Naive thymus-derived CD8-positive, alpha-beta T cell (primary cell): ENCODE measurements at places on chromosomes 7 and 10.

DNA sequence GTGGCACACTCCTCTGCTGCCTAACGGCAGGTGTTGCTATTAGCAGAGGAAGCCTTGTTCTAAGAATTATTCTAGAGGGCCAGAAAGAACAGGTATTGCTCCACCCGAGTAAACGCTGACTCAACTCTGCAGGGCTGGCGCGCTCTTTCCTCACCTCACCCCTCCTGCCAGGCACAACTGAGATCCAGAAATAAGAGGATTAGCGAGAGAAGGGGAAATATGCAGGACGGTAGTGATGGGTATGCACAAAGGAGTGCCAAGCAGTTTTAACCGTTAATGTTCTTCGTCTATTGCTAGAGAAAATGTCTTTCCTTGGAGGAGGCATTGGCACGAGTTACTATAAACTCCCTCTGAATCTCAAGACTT, 369 bp upstream of the SCIN start:
- no peak overlapping the region for H3K27ac ChIP-seq
- DNase-seq: no peak
- H3K27me3 ChIP-seq: peaks cover 50% of the 10 kb centered on the region
- H3K36me3 ChIP-seq: peaks cover 2% of the 10 kb centered on the region
- H3K4me1 ChIP-seq: peaks cover 12% of the 10 kb centered on the region

GRCh38 chr10:59079386-59080226, 96.8 kb upstream of the PHYHIPL start:
- no peak overlapping the region for H3K4me3 ChIP-seq
- H3K4me1 ChIP-seq: no peaks in the 10 kb centered on the region
- no peaks in the 10 kb centered on the region for H3K36me3 ChIP-seq
- H3K27me3 ChIP-seq: no peaks in the 10 kb centered on the region
- DNase-seq: no peak
- H3K27ac ChIP-seq: no peak overlapping the region

DNA sequence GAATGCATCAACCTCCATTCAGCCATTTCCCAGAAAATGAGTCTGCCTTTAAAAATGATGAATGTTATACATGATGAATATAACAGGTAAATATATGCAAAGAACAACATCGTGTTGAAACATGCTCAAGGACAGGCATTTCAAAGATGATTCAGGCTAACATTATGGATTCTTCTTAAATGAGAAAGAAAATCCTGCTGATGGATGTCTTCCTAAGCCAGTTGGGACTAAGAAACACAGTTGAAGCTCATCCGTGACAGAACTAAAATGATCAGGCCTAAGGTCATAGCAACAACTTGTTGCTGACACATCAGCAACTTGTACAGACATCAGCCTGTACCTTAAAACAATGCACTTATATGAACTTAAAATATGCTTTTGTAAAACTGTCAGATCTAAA, 267.9 kb downstream of the MAGI2 start:
- no peak overlapping the region for H3K4me3 ChIP-seq
- DNase-seq: no peak
- H3K27me3 ChIP-seq: no peaks in the 10 kb centered on the region
- no peaks in the 10 kb centered on the region for H3K36me3 ChIP-seq
- H3K27ac ChIP-seq: no peak overlapping the region

- H3K4me1 ChIP-seq: no peaks in the 10 kb centered on the region
- no peaks in the 10 kb centered on the region for H3K36me3 ChIP-seq
- H3K4me3 ChIP-seq: no peak overlapping the region
- H3K27me3 ChIP-seq: no peaks in the 10 kb centered on the region
- no peak overlapping the region for H3K27ac ChIP-seq
- DNase-seq: no peak
Observed at GRCh38 chr10:65894961-65895360, 1030.9 kb upstream of the LRRTM3 start.

DNA sequence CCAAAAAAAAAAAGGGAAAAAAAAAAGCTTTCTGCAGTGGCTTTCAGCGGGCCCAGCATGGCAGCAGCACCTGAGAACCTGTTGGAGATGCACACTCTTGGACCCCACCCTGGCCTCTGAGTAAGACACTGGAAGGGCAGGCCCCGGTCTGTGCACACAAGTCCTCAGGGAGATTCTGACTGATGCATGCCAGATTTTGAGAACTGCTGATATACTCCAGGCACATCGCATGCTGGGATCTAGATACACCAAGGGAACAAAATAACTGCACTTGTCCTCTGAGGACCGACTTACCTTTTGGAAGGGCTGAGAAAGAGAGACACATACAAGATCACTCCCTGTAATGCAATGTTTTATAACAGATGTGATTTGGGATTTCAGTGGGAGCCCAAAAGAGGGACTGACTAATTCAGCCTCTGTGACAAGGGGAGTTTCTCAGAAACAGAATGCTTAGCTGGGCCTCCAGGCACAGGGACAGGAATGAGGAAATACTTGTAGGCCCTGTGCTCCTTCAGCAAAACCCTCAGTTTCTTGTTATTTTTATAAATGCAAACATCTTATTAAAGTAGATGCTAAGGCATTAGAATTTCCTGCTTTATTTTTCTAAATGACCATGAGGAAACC, 8.2 kb downstream of the EGFR start:
- peaks cover 12% of the 10 kb centered on the region for H3K27me3 ChIP-seq
- H3K36me3 ChIP-seq: no peaks in the 10 kb centered on the region
- H3K4me3 ChIP-seq: no peak overlapping the region
- DNase-seq: no peak

- H3K4me3 ChIP-seq: no peak overlapping the region
- H3K4me1 ChIP-seq: no peaks in the 10 kb centered on the region
- H3K27me3 ChIP-seq: no peaks in the 10 kb centered on the region
- no peak for DNase-seq
Observed at GRCh38 chr7:11858622-11859302, 26.8 kb upstream of the THSD7A start.

DNA sequence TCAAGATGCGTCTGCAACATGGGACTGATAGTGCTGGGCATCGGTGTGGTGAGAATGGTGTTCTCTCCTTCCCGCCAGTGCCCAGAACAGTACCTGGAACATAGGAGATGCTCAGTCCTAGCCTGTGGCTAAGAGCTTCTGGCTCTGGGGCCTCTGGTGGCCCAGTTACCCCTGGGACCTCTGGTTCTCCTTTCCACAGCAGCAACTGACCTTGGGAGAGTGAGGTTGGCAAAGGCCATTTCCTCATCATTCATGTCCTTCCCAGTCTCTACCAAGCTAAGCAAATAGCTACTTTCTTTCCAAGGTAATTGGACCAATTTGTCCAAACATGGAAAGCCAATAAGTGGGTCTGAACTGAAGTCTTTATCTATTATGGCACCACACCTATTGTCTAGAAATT, 11.6 kb upstream of the GOLGA7B start:
- no peak for DNase-seq
- H3K4me3 ChIP-seq: no peak overlapping the region
- peaks cover 10% of the 10 kb centered on the region for H3K4me1 ChIP-seq
- peaks cover 3% of the 10 kb centered on the region for H3K27me3 ChIP-seq
- no peak overlapping the region for H3K27ac ChIP-seq

DNA sequence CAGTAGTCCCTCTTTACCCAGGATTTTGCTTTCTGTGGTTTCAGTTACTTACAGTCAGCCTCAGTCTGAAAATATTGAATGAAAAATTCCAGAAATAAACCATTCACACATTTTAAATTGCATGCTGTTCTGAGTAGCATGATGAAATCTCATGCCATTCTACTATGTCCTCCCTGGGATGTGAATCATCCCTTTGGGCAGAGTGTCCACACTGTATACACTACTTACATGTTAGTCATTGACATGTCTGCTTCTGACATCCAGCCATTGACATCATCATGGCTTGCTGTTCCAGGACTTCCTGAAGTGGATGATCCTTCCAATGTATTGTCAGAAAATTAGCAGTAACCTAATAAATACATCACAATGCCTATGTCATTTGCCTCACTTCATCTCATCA, 34.6 kb upstream of the MALRD1 start:
- no peak for DNase-seq
- no peak overlapping the region for H3K27ac ChIP-seq
- no peak overlapping the region for H3K4me3 ChIP-seq
- no peaks in the 10 kb centered on the region for H3K4me1 ChIP-seq

GRCh38 chr7:12553416-12553815, 17.1 kb upstream of the SCIN start:
- no peaks in the 10 kb centered on the region for H3K36me3 ChIP-seq
- H3K27me3 ChIP-seq: peaks cover 11% of the 10 kb centered on the region
- no peak for DNase-seq
- H3K4me3 ChIP-seq: no peak overlapping the region
- no peak overlapping the region for H3K27ac ChIP-seq

- H3K27ac ChIP-seq: peak overlapping the region; percentile 77
- no peak for DNase-seq
- peaks cover 11% of the 10 kb centered on the region for H3K36me3 ChIP-seq
- no peak overlapping the region for H3K4me3 ChIP-seq
- H3K27me3 ChIP-seq: no peaks in the 10 kb centered on the region
Observed at GRCh38 chr7:105297985-105298384, 90.7 kb downstream of the SRPK2 start.

DNA sequence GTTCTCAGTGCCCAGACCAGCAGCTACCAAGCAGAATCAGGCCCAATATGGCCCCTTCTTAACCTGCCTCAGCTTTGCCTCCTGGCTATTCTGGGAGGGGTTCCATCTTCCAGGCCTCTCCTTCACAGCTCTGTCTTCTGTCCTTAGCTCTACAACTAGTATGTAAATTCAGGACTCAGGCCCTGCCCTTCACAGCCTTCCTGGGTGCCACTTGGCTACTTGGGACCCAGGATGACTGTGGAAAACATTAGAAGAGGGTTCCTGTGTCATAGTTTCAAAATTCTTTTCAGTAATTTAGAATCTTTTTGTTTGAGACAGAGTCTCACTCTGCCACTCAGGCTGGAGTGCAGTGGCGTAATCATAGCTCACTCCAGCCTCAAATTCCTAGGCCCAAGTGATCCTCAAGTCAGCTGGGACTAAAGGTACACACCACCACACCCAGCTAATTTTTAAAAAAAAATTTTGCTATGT, 33.2 kb upstream of the PAPSS2 start:
- no peak overlapping the region for H3K4me3 ChIP-seq
- H3K4me1 ChIP-seq: no peaks in the 10 kb centered on the region
- H3K27me3 ChIP-seq: no peaks in the 10 kb centered on the region
- no peak overlapping the region for H3K27ac ChIP-seq

DNA sequence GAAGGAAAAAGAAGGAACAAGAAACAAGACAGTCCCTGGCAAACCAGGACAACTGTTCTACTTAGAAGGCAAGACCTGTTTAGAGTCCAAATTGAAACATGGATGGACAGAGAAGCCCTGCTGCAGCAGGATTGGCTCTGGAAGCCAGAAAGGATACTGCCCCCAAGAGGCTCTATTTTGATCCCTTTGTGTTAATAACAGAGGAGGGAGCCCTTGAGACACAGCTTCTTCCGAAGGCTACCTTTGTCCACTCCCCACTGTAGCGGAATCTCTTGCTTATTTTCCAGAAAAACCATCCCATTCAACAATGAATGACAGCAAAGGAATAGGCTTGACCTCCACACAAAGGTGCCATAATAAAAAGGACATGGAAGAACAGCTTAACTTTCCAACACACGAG, 120.3 kb upstream of the FOXK1 start:
- H3K4me3 ChIP-seq: no peak overlapping the region
- no peak for DNase-seq
- no peaks in the 10 kb centered on the region for H3K36me3 ChIP-seq
- H3K4me1 ChIP-seq: no peaks in the 10 kb centered on the region
- H3K27ac ChIP-seq: no peak overlapping the region

GRCh38 chr10:130368761-130369560, 232.8 kb downstream of the GLRX3 start:
- no peak overlapping the region for H3K27ac ChIP-seq
- no peaks in the 10 kb centered on the region for H3K4me1 ChIP-seq
- H3K4me3 ChIP-seq: no peak overlapping the region

DNA sequence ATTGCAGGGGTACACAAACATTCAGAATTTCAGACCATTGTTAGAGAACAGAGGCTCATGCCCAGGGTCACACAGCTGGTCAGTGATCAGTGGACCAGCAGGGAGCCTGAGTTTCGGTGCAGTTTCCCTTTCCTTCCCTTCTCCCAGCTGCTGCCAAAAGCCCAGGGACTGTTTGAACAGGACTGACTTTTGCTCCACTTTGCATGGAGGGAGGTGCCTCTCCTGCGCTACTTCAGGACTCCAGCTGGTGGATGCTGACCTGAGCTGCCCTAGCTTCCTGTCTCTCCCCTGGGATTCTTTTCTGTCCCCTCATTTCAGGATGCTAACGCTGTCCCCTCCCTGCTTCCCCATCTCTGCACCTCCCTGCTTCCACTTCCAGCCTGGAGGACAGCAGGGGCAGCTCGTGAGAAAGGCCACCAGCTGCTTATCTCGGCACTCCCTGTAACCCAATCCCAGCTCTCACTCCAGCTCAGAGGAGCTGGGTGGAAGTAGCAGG, 14.5 kb downstream of the SH2D4B start:
- H3K4me3 ChIP-seq: no peak overlapping the region
- no peaks in the 10 kb centered on the region for H3K4me1 ChIP-seq
- H3K27me3 ChIP-seq: peaks cover 6% of the 10 kb centered on the region
- no peaks in the 10 kb centered on the region for H3K36me3 ChIP-seq
- H3K27ac ChIP-seq: no peak overlapping the region

- H3K27me3 ChIP-seq: no peaks in the 10 kb centered on the region
- H3K4me1 ChIP-seq: no peaks in the 10 kb centered on the region
- no peak overlapping the region for H3K27ac ChIP-seq
- no peak overlapping the region for H3K4me3 ChIP-seq
- no peak for DNase-seq
Observed at GRCh38 chr10:93656155-93656554, 43.8 kb downstream of the PDE6C start.

DNA sequence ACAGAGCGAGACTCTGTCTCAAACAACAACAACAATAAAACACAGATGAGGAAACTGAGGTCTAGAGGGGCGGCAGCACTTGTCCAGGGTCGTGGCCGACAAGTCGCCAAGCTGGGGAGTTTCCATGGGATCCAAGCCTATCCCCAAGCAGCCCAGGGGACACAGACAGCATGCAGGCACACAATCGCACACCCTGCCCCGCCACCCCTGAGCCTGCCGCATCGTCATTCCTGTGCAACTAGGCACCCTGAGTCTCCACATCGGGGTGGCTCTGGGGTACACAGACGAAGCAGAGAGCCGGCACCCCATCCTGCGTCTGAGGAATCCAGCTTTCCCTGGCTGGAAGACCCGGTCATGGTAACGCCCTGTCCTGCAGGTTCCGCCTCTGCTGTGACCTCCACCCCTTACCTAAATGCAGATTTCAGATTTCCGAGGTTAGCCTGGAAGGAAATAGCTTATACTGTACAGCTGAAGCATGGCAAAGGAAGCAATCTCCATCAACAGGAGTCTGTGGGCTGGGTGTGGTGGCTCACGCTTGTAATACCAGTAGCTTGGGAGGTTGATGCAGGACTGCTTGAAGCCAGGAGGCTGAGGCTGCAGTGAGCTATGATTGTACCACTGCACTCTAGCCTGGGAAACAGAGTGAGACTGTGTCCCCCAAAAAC, 136.1 kb upstream of the TNRC18 start:
- no peaks in the 10 kb centered on the region for H3K27me3 ChIP-seq
- no peaks in the 10 kb centered on the region for H3K36me3 ChIP-seq
- H3K27ac ChIP-seq: no peak overlapping the region
- no peak overlapping the region for H3K4me3 ChIP-seq

DNA sequence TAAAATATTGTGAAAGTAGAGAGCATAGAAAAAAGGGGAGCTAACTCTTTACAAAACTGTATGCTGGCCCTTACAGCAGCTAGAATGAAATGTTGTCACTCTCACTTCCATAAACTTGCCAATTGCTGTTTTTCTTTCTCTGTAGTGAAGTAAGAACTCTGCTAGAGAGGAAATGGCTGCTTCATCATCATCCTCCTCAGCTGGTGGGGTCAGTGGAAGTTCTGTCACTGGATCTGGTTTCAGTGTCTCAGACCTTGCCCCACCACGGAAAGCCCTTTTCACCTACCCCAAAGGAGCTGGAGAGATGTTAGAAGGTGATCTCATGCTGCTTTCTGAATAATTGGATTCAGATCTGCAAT, 7.6 kb upstream of the ASCC1 start:
- H3K27me3 ChIP-seq: no peaks in the 10 kb centered on the region
- DNase-seq: no peak
- peaks cover 62% of the 10 kb centered on the region for H3K4me1 ChIP-seq
- peaks cover 64% of the 10 kb centered on the region for H3K36me3 ChIP-seq
- H3K4me3 ChIP-seq: peak overlapping the region; percentile 53
